Stimulated activated CD4-positive, alpha-beta T cell treated with anti-CD3 and anti-CD28 coated beads, Interleukin-12 subunit alpha, Interleukin-12 subunit beta, amount 100 ng/mL, for 48 hours (primary cell): ENCODE measurements at places on chromosomes 12 and 14.

DNA sequence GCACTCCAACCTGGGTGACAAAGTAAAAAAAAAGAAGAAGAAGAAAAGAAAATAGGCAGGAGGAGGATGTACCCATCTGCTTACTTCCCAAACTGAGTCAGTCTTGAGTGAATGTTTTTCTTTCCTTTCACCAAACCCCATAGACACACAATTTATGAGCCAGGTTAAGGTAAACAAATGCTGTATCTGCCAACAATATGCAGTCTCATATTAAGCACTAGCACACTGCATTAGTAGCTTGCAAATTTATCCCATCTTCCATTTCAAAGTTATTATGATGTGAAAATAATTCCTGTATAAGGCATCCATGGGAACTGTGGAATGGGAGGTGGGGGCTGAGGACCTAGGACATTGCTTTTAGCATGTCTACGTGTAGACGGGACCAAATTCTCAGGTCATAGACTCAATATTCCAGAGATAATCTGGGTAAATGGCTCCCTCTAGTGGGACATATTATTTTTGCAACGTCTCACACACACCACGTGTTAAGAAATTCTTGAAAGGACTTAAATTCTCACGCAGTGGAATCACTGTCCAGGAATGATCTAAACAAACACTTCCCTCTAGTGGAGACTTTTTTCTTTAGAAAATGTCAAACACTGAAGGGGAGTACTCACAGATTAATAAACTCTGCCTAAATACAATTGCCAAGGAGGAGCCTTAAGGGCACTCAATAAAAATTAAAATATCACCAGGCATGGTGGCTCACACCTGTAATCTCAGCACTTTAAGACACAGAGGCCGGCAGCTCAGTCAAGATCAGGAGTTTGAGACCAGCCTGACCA lies 17.1 kb upstream of the OR10P1 start:
- DNase-seq, result peak; percentile 90

DNA sequence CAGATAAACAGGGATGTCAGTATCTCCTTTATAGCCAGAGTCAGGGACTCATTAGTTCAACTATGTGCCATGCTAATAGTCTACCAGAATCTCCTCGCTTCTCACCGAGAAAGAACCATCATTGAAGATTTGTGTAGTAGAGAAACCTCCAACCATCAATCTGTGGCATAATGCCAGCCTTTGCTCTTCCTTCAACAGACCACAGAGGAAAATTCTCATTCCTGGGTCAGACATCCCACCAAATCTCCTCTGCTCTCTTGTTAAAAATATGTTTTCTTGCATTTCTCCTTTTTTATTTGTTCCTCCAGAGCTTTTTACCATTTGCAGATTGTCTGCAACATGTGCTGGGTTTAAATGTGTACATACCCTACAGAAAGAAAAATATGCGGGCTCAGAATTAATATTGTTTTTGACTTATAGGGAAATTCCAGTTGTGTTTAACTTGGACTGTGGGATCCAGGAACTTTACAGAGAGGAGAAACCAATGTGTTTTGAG lies 64.9 kb downstream of the LLPH start:
- DNase-seq, result no peak

- no peak for DNase-seq
Measured at GRCh38 chr12:102462386-102462785, 18.0 kb downstream of the IGF1 start.

- no peak for DNase-seq
Measured at GRCh38 chr12:31278832-31279231, 47.1 kb downstream of the SINHCAF start.

GRCh38 chr14:103692159-103692558 lies 23.1 kb downstream of the XRCC3 start:
- no peak for DNase-seq

DNA sequence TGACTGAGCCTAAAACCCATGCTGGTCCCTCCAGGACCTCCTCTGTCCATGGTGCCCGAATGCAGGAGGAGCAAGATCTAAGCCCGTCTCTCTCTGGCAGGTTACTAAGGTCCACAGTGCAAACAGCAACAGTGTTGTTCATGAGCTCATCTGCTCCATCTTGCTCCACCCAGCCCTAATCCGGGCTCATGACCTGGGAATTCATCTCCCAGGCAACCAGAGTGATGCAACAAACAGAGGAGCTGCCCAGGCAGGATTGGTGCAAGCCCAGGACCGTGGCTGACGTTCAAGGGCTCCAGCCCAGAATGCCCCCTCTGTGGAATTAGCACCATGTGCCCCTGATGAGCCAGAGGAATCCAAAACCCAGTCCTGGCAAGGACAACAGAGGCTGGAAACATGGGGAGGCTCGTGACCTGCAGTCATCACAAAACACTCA lies 29.9 kb downstream of the HSPB8 start:
- no peak for DNase-seq

GRCh38 chr12:62319058-62319457 lies 58.9 kb downstream of the USP15 start:
- DNase-seq, result no peak

- DNase-seq, result no peak
Measured at GRCh38 chr12:43316520-43316919, 235.5 kb downstream of the ADAMTS20 start.

- no peak for DNase-seq
Measured at GRCh38 chr12:124150168-124150567, 144.7 kb upstream of the RFLNA start.

DNA sequence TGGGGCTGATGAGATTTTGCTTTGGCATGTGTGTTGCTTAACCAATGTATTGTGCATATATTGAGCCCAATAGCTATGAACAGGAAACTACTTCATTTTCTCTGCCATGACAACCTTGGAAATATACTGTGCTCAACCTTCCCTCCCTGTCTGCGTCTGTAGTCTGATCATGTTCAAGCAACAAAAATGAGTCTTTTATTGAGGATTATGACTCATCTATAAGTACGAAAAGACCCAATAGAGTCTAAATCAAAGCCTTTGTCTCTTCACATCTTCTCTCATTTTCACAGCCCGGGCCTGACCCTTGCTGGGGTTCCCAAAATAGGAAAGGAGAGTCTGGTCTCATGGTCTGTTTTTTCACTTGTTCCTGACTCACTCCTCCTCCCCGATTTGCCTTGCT lies 158.2 kb downstream of the CAND1 start:
- DNase-seq, result no peak

DNA sequence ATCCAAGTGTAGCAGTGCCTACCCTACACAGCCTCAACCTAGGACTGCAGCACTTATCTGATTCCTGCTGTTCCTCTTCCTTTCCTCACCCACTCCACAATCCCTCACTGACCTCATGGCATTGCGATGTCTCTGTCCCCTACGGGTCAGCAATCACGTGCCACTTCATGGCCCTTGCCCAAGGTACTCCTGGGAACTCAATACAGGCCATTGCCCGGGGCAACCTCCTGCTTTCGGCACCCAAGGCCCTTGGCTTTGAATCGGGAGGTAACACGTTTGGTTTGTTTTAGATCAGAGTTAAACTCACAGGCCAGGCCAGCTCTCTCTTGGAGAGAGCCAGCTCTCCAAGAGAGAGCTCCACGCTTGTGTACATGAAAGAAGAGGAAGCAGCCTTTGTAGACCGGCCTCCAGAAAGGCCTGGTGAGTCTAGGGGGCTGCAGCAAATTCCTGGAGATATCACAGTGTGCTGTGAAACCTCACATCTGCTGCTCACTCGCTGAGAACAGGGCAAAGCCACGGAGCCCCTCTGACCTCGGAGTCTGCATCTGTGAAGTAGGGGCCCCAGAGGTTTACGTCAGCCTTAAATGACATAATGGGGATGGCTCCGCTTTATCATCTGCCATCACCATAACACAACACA lies 12.2 kb downstream of the CLMN start:
- no peak for DNase-seq

GRCh38 chr12:42638011-42638410 lies 48.5 kb upstream of the PRICKLE1 start:
- no peak for DNase-seq

GRCh38 chr12:32906399-32907165 lies 10.0 kb upstream of the PKP2 start:
- DNase-seq, result no peak

GRCh38 chr12:51845482-51845881 lies 3.0 kb downstream of the FIGNL2 start:
- no peak for DNase-seq

DNA sequence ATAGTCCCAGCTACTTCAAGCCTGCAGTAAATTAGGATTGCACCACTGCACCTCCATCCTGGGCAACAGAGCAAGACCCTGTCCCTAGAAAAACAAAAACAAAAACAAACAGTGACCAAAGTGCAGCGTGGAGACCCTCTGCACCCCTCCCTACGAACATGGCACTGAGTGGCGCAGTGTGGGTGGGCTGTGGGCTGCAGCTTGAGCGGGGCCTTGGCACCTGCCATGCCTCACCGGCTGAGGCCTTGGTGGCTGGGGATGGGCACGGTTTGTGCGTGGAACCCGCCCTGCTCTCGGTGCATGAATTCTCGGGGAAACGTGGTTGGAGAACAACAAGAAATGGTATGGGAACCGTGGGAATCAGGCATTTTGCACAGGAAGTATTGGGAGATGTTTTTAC lies 60.8 kb downstream of the TNFAIP2 start:
- DNase-seq, result no peak

DNA sequence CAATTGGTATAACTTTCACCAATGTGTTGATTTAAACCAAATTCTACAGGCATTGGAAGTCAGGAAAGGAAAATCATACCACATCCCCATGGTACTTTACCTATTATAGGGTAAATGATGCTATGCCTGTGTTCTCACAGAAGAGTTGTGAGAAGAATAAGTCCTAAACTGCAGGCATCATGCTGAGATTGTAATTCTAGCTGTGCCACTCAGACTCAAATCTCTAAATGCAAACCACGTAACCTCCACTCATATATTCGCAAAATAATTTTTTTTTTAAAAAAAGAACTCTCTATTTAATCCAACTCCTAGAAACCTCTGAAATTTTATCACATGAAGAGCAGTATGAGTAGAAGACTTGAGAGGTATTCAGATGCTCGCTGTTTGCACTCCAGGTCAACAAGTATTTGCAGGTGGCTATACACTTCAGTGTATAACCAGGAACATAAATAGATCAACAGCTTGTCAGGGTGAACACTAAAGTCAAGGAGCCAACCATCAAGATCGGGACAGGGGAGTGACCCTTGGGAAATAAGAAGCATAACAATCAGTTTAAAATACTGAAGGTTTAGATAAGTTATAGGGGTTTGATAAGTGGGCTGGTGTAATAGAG lies 110.1 kb downstream of the SLC25A21 start:
- DNase-seq, result no peak

- no peak for DNase-seq
Measured at GRCh38 chr14:94368956-94369355, 19.4 kb downstream of the SERPINA1 start.
